ENCODE measurements at places on chromosomes 7 and 10.

DNA sequence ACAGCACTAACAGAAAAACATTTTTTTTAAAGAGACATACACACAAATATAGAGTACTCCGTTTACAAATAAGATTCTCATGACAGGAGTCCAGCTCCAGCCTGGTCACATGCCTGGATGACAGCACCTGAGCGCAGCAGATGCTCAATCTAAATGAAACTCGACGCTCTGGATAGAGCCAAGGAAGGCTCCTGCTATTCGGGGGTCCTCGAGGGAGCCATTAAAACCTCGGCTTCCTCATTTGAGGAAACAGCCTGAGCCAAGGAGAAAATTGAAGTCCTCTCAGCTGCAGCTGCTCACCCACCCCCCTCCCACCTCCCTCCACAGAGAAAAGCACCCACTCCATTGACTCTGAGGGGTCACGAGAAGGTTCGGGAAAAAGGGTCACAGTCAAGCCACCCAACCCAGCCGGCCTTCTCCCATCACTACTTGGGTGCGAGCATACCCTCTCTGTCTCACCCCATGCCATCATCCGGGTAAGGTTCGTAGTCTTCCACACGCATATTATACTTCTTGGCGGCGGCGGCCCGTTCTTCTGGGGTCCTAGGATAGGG lies 673 bp downstream of the NDUFB8 start:
- no peak for DNase-seq

DNA sequence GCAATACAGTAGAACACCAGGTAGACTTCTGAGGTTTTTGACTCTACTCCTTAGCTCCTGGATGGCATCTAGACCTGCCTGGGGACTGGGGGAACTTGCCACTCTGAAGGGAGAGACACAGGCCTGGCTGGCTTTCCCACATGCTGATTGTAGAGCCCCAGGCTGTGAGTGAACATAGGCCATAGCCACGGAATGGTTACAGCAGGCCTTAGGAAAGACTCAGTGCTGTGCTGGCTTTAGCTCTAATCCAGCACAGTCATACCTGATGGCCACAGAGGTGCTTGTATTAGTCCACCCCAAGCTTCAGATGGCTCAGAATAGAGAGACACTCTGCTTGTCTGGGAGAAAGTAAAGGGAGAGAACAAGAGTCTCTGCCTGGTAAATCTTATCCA lies 35.0 kb upstream of the ARHGAP12 start:
- DNase-seq = no peak

DNA sequence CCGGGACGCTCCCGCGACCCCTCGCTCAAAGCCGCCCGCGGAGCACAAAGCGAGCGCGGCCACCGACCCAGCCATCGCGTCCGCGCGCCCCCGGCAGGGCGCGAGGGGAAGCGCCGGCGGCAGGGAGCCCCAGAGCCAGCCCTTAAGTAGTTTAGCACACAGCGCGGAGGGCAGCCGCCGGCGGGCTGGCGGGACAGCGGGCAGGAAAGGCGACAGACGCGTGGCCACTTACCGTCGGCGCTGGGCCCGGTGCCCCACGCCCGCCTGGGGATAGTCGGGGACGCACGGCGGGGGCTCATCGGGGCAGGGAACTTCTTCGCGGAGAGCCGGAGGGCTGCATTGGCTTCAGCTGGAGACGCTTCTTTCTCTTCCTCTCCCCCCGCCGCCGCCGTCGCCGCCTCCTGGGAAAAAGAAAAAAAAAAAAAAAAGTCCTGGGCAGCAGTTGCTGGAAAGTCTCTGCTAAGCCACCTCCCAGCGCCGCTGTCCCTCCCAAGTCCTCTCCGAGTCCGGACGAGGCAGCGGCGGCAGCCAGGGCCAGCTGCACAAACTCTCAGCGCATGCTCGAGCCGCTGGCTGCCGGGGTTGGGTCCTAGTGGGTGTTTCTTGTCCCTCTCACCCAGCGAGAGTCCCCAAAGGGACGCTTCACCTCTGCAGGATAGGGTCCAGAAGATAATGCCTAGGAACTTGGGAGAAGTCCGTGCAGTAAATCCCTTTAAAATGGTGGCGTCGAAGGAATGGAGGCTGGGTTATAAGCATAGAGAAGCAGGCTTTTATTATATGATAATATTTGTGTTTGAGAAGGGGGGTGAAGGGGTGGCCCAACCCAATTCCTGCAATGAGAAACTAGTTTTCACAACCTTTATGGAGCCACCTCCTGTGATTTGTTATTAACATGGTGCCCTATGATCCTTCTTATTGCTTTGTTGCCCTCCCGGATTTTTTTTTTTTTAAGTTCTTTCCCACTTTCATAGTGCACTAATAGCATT lies at the start of gene TSPAN12:
TSPAN12 (minus strand) TSS at position 557 of the 986 bp plus-strand sequence. CDS start 1,381 bp downstream, outside the sequence.
- peak; percentile 62 for DNase-seq

DNA sequence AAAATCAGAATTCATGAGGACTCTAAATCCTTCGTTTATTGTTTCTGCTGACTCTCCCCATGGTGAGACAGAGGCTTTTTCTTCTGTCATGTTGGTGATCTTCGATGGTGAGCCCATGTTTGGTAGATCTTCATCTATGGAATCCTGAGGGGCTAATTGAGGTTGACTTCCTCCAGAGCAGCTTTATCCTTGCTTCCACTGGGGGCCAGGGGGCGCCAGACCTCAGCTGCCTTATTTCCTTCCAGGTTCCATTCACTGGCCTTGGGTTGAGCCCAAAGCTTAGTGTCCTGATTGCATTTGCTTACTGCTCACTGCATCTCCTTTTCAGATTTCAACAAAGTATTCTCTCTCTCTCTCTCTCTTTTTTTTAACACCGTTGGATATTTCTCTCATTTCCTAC lies 80.7 kb downstream of the GCC1 start:
- DNase-seq = no peak

Measured in NCI-H1092 (cell line).